ENCODE measurements at places on chromosomes 4 and X.

GRCh38 chrX:10193587-10193986 is 36.8 kb downstream of the CLCN4 start:
- DNase-seq = no peak

GRCh38 chr4:168598191-168598590 is 101.3 kb downstream of the PALLD start:
- no peak for DNase-seq

DNA sequence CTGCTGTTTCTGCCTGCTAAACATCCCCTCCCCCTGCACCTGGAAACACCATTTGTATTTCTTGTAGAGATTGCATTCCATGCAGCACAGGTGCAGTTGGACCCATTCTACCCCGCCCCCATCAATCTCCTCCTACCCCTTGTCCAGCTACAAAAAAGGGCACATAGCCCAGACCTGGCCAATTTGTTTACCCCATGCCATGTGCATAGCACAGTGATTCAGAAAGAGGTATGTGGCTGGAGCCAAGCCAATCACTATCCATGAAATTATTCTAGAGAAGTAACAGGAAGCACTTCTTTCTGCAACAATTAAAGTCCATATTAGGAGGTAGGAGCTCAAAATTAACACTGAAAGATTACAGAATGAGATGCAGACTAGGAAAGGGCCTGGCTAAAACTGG is 20.2 kb upstream of the TMEM184C start:
- no peak for DNase-seq

- DNase-seq = no peak
These were observed 3.6 kb downstream of the NEIL3 start for GRCh38 chr4:177313263-177313662.

GRCh38 chr4:142331132-142331531 is 515.0 kb downstream of the INPP4B start:
- no peak for DNase-seq
